ENCODE measurements at places on chromosomes 2 and 18.

- no peak for DNase-seq
Observed at GRCh38 chr18:51038110-51038509, 8.1 kb downstream of the SMAD4 start.

DNA sequence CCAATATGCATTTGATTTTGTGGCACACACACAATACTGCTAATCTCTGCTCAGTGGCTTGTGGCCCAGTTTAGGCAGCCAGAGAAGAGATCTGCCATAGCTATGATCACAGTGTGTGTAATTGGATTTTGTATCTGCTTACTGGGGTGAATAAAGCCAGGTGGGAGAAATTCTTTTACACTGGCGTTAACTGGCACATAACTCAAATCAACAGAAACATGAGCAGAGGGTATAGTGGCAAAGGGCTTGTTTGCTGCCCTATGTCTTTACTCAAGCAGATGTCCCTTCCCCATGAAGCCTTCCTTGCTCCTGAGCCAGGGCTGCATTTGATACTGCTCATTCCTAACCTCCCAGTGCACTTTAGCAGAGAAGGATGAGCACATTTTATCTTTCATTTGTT, 28.5 kb downstream of the STON1 start:
- no peak for DNase-seq

GRCh38 chr18:62914871-62915392, 199.6 kb downstream of the PHLPP1 start:
- no peak for DNase-seq

DNA sequence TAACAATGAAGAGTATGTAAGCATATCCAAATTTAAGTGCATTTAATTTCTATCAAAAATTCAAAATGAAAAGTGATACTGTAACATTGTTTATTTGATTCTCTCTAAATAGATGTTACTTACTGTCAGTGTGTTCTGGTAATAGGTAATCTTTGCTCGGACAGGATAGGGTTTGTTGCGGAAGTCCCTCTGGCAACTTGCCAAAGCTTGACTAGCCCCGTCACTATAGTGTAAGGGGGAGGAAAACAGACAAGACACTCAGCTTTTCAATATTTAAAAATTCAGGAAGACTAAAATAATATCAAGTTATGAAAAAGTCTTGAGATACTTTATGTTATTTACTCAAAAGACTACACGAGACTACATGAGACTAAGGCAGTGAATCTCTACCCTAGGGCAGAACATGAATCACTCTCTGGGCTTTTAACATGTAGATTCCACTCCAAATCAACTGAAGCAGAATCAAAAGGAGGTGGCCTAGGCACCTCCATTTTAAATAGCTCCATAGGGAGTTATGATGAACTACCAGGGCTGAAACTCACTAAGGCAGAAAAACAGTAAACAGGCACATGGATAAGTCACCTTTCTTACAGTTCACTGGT, 5.9 kb downstream of the LMAN1 start:
- DNase-seq: no peak

- DNase-seq: no peak
Observed at GRCh38 chr2:233519787-233520611, 46.6 kb downstream of the USP40 start.

GRCh38 chr2:72139874-72140620, 7.6 kb downstream of the CYP26B1 start:
- DNase-seq: no peak

DNA sequence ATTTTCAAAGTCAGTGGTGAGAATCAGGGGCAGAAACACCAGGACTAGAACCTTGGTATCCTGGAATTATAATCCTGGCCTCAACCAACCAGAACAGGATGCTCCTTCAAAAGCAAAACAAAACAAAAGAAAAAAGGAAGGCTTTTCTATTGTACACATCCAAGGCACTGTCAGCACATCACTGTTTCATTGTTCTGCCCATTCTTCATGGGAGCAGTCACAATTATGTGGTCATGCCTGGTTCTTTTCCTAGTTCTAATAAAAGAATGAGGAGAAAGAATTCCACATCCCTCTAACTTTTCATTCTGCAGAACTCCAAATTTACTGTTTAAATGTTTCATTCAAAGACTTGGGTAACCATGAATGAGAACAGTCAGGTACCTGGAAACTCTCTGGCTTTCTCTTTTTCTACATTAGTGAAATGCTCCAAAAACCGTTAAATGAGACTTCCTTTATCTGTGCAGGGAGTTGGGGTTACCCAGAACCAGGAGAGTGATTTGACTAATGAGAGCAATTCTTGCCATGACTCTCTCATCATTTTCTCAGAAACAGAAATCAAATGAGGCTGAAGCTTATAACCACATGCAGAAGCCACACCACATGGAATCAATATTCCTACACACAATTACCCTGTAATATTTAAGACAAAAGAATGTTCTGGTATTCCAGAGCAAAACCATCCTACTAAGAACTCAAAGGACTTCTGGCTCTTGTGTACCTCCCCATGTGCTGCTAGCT, 110.9 kb upstream of the CCDC150 start:
- DNase-seq: no peak

GRCh38 chr2:196719110-196719872, 79.8 kb downstream of the CCDC150 start:
- DNase-seq: no peak

DNA sequence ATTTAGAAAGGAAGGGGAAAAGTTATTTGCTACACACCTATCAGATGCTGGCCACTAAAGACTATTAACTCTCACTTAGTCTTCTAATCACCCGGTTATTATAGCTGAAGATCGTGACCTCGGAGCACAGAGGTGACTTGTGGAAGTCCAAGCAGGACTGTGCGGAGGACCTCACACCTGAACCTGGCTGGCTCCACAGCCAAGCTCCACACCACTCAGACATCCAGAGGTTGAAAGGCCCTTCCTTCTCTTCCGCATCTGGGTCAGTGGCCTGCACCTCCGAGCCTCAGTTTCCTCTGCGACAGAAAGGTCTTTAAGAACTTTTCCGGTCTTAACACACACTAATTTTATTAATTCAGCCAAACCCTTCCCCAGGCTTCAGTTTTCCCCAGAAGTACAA, 57.9 kb downstream of the TNS1 start:
- no peak for DNase-seq

GRCh38 chr2:33652830-33653229, 53.7 kb upstream of the FAM98A start:
- DNase-seq: no peak

GRCh38 chr2:203427061-203427460, 98.9 kb downstream of the ABI2 start:
- DNase-seq: no peak

GRCh38 chr18:53771664-53772063, 452.8 kb downstream of the MBD2 start:
- no peak for DNase-seq

GRCh38 chr2:105364436-105365139, 27.2 kb downstream of the C2orf49 start:
- no peak for DNase-seq

GRCh38 chr2:164061129-164061746, 325.4 kb upstream of the FIGN start:
- DNase-seq: no peak

GRCh38 chr2:11569636-11570035, 35.8 kb downstream of the GREB1 start:
- no peak for DNase-seq

GRCh38 chr2:67726416-67726815, 329.3 kb downstream of the ETAA1 start:
- DNase-seq: no peak

- no peak for DNase-seq
Observed at GRCh38 chr2:200847269-200847668, 17.2 kb downstream of the CLK1 start.
